ENCODE measurements at places on chromosomes 3 and 15. TPM values are rescaled to one million over a fixed set of nuclear protein-coding genes. Genes with fewer than 3 reads are reported as not detected.

- DNase-seq = no peak
Measured at GRCh38 chr3:169244119-169244864, 419.2 kb downstream of the MECOM start.

DNA sequence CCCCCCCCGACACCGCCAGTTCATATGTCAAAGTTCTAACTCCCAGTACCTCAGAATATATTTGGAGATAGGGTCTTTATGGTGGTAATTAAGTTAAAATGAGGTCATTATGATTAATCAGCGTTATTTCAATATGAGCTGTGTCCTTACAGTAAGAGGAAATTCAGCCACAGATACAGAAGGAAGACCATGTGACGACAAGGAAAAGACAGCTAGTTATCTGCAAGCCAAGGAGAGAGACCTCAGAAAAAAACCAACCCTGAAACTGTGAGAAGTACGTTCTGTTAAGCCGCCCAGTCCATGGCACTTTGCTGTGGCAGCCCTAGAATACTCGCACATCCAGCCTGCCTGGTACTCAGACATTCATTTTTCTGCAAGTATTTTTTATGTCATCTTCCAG is 62.3 kb upstream of the ARL8B start:
- no peak for DNase-seq

The REC114 gene
- not detected for total RNA-seq

DNA sequence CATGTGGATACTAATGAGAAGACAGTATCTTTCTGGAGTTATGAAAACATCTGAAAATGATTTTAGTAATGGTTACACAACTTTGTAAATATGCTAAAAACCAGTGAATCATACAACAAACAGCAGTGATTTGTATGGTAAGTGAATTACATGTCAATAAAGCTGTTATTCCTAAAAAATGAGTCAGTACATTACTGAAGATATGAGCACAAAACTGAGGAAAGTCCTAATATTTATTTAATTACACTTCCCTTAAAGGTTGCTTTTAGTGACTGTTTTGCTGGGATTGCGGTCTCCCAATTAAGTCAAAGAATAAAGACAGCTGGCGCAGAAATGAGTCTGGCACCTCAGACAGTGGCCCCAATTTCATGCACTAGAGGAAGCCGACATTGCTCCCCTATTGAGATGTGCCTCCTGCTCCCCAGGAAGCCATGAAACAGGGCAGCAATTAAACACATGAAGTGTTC is 50.9 kb upstream of the FSIP1 start:
- DNase-seq = no peak

DNA sequence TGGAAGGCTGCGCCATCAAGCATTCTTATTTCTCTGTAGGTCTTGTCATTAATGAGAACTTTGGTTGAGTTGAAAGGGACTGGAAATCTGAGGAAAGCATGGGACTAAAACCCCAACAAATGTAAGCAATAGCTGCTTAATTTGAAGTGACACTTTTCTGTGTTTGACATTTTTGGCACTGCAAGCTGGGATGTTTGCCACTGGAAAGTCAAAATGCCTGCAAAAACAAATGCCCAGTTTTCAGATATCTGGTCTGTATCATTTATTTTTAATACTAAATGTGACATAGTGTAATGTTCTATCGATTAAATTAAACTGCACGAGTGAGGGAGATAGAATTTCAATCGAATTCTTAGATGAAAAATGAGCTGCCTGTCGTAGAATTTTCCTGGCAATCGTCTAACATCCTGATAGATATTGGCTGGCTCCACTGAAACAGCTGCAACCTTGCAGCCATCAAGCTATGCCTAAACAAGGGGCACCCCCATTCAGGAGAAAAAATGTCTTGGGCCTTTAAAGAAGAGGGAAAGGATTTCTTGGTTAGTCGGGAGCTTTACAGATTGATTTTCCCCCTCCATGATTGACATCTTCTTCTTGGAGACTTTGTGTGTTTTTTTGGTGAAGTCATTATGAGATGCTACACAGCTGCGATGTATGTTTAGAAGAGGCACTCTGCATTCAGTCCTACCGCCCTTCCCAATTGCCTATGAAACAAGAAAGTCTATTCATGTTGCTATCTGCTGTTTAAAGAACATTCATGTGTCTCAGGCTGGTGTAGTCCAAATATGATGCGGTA is 316.7 kb upstream of the TBL1XR1 start:
- no peak for DNase-seq

All from thyroid gland (tissue), 4 donors.